ENCODE measurements at places on chromosomes 1 and 21. TPM values are rescaled to one million over a fixed set of nuclear protein-coding genes. Genes with fewer than 3 reads are reported as not detected.

ZMYND12 gene
- polyA plus RNA-seq: 0.60 TPM

AGRN gene
- 84.3 TPM for polyA plus RNA-seq

NMNAT2 gene
- 1.1 TPM for polyA plus RNA-seq

PCP4L1 gene
- polyA plus RNA-seq: 0.22 TPM

CRNN gene
- polyA plus RNA-seq: not detected

HMCN1 gene
- 14.8 TPM for polyA plus RNA-seq

CACYBP gene
- polyA plus RNA-seq: 105 TPM

FAM163A gene
- 0.39 TPM for polyA plus RNA-seq

POGZ gene
- polyA plus RNA-seq: 89.0 TPM

MEF2D gene
- not detected for polyA plus RNA-seq

ATP6V1G3 gene
- not detected for polyA plus RNA-seq

OR10J1 gene
- polyA plus RNA-seq: not detected

B3GALT5 gene
- 0.22 TPM for polyA plus RNA-seq

- no peak for DNase-seq
These were observed 29.0 kb downstream of the C1orf52 start for GRCh38 chr1:85230305-85230977.

DNA sequence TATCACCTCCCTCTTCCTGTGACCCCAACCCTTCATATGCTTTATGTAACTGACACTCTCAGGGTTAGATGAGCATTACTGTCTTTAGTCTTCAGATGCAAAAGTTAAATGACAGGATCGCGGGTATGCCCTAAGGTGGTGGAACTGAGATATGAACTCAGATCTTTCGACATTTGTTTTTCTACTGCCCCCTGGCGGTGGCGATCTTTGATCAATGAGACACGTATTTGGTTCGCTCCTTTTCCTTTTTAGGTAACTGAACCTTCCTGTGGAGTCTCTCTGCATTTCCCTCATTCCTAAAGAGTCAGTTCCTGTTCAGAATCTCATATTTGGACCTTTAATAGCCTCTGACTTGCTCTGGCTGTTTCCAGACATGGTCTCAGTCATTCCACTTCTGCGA, 47.8 kb upstream of the ZP4 start:
- no peak for DNase-seq

- no peak for DNase-seq
These were observed 141.7 kb downstream of the GALNT2 start for GRCh38 chr1:230208619-230209261.

GRCh38 chr1:202860744-202861419, 28.1 kb downstream of the RABIF start:
- peak; percentile 9 for DNase-seq

DNA sequence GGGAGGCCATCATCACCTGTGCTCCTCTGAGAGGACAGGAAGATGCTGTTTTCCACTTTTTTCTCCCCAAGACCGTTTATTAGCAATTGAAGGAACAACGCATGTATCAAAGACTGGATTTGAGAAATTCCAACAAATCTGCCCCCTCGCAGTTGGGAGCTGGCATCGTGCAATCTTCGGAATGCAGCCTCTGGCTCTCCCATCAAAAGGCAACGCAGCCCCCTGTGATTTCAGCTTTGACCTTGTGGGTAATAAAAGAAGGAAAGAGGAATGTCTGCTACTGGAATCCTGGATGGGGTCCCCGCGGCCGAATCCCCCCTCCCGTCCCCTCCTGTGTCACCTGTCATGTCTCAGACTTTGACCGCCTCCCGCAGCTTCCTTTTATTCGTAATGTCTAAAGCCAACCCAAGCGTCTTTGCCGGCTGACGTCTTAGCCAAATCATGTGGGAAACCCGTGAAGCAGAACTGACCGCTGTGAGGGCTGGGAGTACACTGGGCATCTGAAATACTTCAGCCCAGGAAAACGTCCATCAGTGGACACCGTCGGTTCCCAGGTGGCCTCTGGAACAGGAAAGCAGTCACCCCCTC, 101.5 kb downstream of the WDR4 start:
- no peak for DNase-seq

DNA sequence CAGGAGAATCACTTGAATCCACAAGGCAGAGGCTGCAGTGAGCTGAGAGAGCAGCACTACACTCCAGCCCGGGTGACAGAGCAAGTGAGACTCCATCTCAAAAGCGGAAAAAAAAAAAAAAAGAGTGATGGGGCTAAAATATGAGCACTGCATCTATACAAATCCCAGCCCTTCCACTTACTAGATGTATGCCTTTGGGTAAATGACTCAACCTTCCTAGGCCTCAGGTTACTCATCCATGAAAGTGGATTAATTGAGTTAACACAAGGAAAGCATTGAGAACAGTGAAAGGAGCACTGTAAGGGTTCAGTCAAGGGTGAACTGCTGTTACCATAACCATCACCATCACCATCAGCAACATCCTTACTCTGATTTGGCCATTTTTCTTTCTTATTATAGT, 226.4 kb upstream of the C8B start:
- no peak for DNase-seq

- no peak for DNase-seq
These were observed 57.1 kb downstream of the ERG start for GRCh38 chr21:38441153-38441552.

- DNase-seq: no peak
These were observed 160.7 kb downstream of the IER5 start for GRCh38 chr1:181249186-181249585.

GRCh38 chr21:42443181-42443785, 39.6 kb downstream of the UBASH3A start:
- DNase-seq: no peak

GRCh38 chr1:114517348-114517747, 6.3 kb upstream of the TRIM33 start:
- no peak for DNase-seq

DNA sequence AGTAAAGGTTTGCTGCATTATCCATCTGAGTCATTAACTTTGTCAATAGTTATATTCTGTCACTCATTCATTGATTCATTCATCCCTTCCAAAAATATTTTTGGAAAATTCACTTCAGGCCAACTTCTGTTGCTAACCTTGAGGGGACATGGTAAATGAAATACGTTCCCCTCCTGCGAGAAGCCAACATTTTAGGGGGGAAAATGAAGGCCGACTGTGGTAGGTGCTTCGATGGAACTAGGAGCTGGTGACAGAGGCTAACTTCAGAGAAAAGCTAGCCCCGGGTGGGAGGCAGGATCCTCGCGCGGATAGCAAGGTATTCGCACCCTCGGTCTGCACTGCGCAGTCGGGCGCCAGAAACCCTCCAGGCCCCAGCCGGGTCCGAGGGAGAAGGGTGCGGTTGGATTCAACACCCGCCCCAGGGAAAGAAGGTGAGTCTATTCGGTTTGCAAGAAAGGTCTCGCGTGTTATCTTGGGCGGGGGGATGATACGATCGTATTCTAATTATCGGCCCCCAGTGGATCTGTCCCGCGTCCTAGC, 646 bp upstream of the RRP15 start:
- DNase-seq: no peak

DNA sequence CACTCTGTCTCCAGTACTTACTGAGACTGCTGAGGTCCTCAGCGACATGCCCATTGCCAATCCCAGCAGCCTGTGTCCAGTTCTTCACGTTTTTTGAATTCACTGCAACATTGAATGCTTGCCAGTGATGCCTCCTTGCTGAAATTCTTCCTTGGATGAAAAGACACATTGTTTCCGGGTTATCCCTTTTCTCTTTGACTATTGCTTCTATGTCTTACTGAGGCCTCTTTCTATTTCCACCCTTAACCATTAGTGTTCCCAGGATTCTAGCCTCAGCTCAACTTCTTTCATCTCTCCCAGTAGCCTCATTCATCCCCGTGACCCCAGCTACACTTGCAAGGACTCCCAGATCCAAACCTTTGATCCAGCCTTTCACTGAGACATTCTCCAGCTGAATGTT, 46.5 kb upstream of the KIF26B start:
- DNase-seq: no peak

- peak; percentile 37 for DNase-seq
These were observed 136.6 kb upstream of the VANGL1 start for GRCh38 chr1:115505148-115505571.

GRCh38 chr21:15430577-15430976, 299.2 kb upstream of the USP25 start:
- DNase-seq: peak; percentile 49

GRCh38 chr1:166184897-166185296, 18.1 kb upstream of the FAM78B start:
- DNase-seq: no peak

DNA sequence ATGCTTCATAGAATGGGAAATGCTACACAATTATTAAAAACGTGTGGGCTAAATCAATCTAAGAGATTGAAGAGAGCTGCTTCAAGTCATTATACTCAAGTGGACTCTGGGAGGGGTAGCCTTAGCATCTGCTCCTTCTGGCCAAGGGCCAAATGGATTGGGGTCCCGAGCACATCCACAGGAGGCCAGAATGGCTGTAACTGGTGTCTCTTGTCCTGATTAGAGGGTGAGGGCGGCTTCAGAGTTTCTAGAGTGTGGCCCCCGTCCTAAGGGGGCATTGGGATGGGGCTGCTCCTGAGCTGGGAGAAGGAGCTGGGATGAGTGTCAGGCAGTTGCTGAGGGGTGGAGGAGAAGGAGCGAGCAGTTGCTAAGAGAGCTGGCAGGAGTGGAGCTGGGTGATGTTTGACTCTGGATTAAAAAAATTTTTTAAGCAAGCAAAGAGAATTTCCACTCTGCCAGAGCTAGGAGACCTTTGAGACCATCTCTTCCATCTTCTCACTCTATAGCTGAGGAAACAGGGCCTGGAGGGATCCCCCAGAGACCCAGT, 71.3 kb upstream of the TLR5 start:
- no peak for DNase-seq

- DNase-seq: no peak
These were observed 37.1 kb upstream of the RAP1GAP start for GRCh38 chr1:21706151-21706835.

DNA sequence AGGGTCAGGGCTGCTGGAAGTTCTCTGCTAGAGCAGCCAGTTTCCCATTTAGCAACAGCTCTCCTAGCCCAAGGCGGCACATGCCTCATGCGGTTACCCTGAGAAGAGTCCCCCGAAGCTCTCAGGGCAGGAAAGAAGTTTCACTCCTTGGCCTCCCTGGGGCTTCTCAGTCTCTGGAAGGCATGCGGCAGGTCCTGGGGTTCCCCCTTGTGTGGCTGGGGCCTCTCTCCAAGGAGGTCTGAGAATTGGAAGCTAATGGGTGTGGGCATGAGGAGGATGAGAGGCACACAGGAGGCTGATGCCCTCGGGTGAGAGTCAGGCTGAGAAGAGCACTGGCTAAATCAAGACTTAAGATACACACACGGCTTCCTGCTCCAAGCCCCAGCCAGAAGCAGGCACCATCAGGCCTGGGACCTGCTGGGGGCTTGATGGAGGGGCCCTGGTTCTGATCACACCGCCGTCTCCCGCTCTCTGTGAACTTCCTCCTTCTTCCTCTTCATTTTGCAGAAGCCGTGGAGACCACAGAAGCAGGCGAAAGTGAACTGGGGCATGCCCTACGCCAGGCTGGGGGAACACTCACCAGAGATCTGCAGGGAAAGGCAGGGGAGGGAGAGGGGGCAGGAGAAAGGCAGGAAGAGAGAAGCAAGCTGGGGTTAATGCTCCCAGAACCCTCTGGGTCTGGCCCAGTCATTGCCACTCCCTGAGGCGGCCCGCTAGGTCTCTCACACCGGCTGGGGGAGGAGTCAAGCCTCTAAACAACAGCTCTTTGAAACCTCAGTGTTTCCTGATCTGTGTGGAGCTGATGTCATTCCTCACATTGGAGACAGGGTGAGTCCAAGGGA, 15.1 kb downstream of the BLACAT1 start:
- no peak for DNase-seq

- no peak for DNase-seq
These were observed 663 bp downstream of the ATP13A2 start for GRCh38 chr1:17011092-17011438.

GRCh38 chr1:185104083-185104482, 52.7 kb downstream of the TRMT1L start:
- DNase-seq: no peak

GRCh38 chr1:109516872-109517271, 7.3 kb upstream of the AMIGO1 start:
- DNase-seq: no peak

- DNase-seq: no peak
These were observed 858 bp upstream of the SUSD4 start for GRCh38 chr1:223364685-223365382.

- no peak for DNase-seq
These were observed 127.4 kb downstream of the GLUL start for GRCh38 chr1:182264185-182264584.

DNA sequence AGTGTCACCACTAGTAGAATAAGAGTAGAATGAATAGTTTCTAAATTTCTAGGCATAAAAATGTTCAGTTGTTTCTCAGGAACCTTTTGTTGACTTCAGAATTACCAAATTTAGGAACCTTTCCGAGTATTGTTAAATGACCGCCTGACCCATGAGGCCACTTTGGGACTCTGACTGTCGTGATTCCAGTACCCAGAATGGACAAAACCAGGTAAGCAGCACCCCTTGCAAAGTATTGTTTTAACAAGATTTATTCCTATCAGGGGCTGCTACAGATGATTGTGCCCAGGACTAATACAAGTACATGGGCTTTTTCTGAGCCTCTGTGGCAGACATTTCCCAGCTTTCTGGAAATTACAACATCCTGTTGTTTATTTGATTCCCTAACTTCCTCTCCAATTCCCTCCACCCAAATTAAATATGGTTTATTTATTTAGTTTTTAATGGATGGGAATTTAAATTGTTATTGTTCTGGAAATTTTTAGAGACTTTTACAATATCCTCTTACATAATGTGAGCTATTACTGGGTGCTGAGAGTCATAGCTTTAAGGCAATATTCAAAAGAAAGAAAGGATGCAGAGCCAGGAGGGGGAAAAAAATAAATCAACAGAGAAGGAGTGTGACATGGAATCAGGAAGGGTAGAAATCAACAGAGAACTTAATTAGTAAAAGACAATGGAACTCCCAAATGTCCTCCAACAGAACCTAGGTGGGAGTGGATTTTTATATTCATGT, 37.4 kb upstream of the NTPCR start:
- DNase-seq: no peak

DNA sequence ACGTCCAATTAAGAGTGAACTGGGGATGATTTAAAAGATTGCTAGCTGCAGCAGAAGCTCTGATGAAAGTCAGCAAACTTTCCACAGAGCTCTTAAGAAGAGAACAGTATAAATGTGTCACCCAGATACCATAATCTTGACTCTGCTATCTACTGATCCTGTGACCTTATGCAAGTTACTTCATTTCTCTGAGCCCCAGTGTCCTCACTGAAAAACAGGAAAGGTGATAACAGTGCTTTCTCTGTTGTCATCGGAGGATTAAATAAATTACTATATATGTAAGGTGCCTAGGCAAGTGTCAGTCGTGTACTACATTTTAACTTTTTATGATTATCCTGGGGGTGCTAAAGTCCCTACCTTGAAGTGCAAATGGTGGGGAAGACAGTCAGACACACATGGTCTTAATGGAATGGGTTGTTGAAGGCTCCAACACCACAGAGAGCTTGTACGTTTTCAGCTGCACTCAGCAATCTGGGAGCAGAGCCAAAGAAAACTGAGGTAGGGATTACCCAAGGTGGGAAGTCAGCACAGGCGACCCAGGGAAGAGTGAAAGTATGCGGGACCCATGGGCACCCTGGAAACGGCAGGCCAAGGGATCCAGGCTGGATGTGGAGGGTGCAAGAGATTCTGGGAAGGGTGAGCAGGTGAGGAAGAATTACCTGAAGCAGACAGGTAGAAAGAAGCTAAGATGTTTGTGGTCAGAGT, 82.8 kb downstream of the DTL start:
- no peak for DNase-seq
